Activated T-helper 1 cell treated with anti-CD3 and anti-CD28 coated beads, Interleukin-2, amount 50 U/mL, for 16 hours (primary cell): ENCODE measurements at places on chromosomes 3 and 15.

DNA sequence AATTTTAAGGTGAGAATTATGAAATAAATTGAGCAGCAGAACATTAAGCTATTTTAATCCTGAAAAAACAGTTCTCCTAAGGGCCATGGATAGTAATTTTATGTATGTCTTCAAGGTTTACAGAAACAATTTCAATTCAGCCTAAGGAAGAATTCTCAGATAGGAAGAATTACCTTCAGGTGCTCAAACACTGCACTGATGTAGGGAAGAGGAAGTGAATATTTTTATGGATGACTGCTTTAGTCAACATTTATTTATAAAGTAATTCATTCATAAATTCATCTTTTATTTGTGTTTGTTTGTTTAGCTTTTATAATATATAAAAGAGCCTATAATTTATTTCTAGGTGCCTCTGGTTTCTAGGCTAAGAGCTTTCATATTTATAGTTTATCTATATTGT is 620.7 kb downstream of the NAALADL2 start:
- DNase-seq = no peak

- DNase-seq = no peak
These were observed 696 bp upstream of the SNRK start for GRCh38 chr3:43285644-43286043.

DNA sequence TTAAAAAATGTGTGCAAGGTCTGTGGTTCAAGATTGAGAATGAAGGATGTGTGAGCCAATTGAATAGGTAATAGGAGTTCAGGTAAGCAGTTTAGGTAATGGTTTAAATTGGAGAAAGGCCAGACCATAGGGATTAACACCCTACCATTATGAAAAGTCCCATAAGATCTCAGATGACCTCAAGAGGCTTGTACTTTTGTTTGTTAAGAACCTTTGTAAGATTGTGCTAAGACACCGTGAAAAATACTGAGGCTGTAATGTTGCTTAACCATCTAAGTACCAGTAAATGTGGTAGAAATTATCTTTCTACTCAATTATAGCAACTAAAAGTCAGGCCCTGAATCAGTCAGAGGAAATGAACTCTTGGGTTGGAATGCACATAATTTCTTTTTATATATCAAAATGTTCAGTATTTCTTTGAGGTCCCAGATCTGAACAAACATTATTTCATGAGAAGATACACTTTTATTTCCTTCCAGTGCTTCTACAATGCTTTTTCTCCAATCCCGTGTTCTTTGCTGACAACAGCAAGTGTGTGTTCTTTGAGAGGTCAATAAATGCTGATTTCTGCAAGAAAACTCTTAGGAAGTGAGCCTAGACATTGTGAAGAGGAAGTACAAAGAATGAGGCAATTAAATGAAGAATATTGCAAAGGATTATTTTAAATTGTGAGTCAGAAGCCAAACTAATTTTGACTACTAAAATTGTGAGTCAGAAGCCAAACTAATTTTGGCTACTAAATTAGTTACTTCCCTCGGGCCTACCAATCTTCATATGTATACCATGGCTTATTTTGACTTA is 66.4 kb downstream of the TCF12 start:
- no peak for DNase-seq

GRCh38 chr3:108677811-108678210 is 79.4 kb downstream of the RETNLB start:
- DNase-seq = no peak

DNA sequence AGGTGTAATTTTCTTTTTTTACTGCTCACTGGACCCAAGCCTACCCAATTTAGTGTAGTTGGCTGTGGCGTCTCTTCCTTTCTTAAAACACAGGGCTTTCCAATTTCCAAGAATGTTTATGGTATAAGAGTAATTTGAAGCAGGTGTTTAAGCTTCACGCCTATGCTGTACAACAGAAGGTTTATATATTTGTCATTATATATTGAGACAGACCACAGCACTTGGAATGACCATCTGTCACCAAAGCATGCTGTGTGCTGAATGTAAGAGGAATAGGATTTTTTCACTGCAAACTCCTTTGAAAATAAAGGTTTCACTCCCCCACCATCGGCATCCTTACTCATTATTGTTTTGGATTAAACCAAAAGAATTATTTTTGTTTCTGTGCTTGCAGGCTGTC is 325.7 kb downstream of the OTOL1 start:
- DNase-seq = no peak

DNA sequence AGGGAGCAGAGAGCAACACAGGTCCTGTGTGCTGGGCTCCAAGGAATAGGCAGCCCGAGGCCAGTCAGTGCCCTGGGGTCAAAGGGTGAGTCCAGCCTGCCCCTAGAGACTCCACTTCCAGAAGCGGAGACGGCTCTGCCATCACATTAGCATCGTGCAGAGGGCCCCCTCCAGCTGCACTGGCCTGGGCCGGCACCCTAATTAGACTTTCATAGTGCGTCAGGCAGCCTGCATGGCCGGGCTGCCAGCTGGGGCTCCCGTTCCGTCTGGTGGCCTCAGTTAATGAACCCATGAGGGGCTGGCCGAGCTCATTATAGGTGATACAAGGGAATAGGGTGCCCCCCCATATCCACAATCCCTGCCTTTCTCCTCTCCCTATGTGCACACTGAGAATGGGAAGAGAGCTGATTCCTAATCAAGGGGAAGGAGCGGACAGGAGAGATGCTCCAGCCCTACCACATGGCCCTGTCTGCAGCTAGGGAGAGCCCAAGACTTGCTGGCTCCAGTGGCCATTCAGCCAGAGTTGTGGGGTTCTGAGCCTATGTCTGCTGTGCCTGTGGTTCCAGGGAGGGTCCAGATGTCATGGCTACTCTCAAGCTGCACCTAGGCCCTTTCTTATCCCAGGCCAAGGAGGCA is 128.0 kb downstream of the SRGAP3 start:
- DNase-seq = no peak

DNA sequence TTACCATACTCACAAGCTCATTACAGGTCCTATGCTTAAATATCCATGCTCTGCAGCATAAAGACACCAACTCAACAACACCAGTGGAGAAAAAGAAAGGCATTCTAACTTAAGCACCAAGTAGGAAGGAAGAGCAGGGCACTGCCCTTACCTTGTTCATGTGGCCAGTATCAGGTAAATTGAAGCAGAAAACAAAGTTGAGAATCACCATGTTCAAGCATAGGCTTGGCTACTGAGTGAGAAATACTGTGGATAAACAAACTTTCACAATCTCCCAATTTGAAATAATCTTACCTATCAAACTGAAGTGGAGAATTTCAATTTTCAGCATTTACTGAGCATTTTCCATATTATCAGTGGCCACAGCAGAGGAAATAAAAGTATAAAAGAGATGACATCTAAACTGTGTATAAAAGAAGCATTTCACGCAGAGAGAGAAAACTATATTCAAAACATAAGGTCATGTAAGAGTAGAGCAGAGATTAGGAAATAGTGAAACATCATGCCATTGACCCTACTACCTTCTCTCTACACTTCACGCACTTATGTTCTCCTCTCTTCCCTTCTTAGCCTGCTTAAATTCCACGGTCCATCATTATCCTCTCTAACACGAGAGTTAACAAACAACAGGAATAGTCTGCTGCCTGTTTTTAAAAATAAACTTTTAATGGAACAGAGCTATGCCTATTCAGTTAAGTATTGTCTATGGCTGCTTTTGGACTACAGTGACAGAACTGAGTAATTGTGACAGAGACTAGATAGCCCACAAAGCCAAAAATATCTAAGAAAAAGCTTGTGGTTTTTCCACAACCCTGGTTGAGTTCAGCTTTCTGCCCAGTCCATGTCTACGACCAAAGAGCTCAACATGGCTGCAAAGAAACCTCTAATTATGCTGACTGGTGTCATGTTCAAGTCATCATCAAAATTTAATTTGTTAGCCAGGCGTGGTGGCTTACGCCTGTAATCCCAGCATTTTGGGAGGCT is 142.5 kb downstream of the NR1I2 start:
- no peak for DNase-seq

- no peak for DNase-seq
These were observed 68.2 kb downstream of the GABRG3 start for GRCh38 chr15:27039152-27039551.

GRCh38 chr3:188417766-188418165 is 263.8 kb downstream of the LPP start:
- no peak for DNase-seq

- DNase-seq = no peak
These were observed 1.1 kb downstream of the CHD2 start for GRCh38 chr15:92901072-92901761.

GRCh38 chr3:108251265-108251664 is 29.0 kb upstream of the IFT57 start:
- no peak for DNase-seq

GRCh38 chr3:100850701-100851100 is 141.4 kb downstream of the TFG start:
- no peak for DNase-seq

DNA sequence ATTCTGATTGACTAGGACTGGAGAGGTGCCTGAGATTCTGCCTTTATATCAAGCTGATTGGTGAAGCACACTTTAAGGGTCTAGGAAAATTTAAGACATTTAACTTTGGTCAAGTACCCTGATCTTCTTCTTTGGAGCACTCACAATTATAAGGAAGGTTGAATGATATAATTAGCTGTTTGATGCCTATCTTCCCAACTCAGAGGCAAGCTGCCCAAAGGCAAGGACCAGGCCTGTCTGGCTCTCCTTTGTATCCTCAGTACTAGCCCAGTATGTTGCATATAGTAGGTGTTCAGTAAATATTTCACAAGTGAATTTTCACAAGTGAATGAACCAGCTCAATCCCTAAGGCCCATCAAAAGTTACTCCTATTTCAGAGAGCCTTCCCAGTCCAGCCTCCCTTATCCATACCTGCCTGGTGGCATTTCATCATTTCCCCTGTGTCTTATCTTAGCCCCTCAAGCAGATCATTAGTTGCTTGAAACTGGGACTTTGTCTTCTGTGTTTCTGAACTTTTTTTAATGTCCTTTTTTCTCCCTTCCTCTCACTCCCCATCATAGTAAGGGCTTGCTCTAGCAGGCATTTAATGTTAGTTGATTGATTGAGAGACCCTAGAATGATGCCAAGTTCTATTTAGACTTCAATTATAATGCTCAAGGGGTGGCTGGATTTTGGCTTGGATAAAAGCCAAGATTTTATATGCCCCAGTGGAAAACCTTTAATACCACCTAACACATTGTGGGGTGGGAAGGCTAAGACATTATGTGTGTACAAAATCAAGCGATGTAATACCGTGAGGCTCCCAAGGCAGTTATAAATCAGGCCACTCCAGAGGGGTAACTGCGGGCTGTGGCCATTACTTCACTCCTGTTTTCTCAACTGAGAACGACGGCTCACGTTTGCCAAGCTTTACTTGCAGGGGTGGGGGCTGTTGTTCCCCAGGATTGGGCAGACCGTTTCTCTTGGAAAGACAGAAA is 43.2 kb upstream of the BOC start:
- DNase-seq = no peak

- no peak for DNase-seq
These were observed 20.2 kb downstream of the ILDR1 start for GRCh38 chr3:122001892-122002291.

- DNase-seq = no peak
These were observed 27.6 kb downstream of the SLC28A1 start for GRCh38 chr15:84911879-84912660.

DNA sequence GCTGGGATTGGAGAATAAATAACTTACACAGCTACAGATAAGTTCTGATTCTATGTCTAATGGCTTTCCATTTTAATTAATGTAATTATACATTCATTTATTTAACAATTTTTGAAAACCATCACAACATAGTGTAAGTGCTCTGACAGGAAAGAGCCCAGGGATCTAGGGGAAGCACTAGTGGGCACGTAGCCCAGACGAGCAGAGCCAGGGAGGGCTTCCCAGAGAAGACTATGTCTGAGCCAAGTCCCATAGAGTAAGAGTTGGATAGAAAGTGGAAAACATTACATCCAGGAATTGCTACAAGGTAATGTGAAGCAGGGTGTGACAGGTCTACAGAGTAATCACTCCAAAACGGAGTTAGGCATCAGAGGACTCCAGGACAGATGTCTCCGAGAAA is 2.9 kb upstream of the HGD start:
- no peak for DNase-seq

GRCh38 chr15:93020976-93021772 is 67.8 kb downstream of the RGMA start:
- no peak for DNase-seq

DNA sequence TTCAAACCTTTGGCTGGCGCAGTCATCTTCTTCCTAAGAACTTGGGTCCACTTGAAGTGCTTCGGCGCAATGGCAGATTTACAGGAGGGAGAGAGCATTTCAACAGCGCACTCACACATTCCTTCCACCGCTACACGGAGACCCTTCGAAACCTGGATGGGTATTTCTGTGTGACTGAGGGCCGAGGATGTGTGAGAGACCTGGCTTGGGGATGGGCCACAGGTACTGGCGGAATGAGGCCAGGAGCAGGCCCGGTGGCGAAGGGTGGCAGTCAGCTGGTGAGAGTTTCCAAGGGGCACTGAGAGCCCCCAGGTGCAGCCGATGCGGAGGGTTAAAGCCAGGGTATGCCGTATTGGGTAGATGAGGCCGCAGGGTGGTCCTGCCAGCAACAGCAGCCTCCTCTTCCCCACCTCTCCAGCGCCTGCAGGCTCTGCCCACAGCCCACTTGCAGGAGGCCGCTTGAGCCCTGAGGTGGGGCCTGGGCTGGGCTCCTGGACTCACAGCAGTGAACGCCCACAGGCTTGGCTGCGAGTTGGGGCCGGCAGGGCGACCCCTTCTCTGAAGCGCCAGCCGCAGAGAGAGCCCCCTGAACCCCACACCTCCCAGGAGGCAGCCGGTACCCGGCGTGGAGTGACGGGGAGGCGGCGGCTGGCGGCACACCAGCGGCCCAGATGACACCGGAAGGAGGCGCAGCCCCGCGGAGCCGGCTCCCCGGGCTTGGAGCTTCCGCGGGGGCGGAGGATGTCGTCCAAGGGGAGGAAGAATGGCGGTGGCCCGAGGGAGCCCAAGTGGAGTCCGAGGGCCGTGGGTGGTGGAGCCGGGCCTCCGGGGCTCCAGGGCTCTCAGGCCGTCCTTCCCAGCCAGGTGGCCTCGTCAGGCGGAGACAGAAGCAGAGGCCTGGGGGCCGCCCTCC is 166.5 kb downstream of the NSMCE3 start:
- DNase-seq = no peak
